Fibroblast of villous mesenchyme (primary cell): ENCODE measurements at places on chromosomes 16 and 17. TPM values are rescaled to one million over a fixed set of nuclear protein-coding genes. Genes with fewer than 3 reads are reported as not detected.

GRCh38 chr17:78037280-78037679 is 78.8 kb downstream of the TNRC6C start:
- no peak for DNase-seq

DNA sequence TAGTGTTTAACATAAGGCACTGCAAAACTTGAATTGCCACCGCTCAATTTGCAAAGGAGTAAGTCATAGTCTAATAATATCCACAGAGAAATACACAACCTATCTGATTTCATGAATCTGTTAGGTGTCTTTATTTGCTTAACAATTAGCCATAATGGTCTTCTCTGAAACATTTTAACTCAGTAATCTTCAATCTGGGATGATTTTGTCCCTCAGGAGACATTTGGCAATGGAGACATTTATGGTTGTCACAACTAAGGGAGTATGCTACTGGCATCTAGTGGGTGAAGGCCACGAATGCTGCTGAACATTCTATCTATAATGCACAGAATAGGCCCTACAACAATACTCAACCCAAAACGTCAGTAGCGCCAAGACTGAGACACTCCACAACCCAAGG is 4.3 kb downstream of the UBE2G1 start:
- DNase-seq = peak; percentile 3

DNA sequence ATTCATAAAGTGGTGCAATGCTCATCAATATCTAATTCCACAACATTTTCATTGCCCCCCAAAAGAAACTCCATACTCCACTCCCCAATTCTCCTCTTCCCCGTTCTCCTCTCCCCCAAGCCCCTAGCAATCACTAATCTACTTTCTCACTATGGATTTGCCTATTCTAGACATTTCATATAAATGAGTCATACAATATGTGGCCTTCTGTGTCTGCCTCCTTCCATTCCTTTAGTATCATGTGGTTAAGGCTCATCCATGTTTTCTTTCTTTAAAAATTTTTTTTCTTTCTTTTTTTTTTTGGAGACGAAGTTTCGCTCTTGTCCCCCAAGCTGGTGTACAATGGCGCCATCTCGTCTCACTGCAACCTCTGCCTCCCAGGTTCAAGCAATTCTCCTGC is 56.3 kb upstream of the HAS3 start:
- DNase-seq = peak; percentile 44

The CCL2 gene
- total RNA-seq = 63.8 and 99.3 TPM in 2 replicates
